ENCODE measurements at places on chromosomes 3 and 15.

- DNase-seq = no peak
Measured at GRCh38 chr15:50189633-50190032, 7.6 kb downstream of the SLC27A2 start.

DNA sequence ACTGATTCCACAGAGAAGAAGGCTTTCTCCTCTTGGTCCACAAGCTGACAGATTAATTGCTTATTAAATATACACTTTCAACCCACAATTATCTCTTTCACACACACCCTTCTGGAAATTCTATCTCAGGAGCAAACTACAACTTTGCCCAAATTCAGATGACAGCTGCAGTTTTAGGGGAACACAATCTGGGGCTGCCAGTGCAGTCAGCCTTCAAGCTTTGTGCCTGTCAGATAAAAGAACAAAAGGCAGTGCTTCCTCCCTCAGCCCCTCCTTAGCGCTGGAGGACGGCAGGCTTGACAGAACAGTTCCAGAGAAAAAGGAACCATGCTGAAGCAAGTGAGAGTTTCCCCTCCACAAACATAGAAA, 99.6 kb downstream of the TMCC1 start:
- no peak for DNase-seq

DNA sequence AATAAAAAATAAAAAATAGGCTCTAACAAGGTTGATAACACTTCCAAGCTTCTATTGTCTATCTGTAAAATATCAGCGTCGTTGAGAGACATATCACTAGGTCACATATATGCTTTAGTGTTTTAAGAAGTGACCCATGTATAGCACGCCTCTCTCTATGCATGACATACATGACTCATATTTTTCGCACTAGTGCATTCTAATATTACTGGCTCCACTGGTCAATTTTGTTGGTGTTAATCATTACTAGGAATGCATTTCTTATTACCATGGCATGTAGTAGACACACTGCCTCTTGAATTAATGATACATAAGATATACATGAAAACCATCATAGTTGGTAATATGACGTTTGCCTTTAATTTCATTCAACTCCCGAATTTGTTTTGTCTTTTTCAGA, 203.1 kb downstream of the CHL1 start:
- DNase-seq = no peak

GRCh38 chr3:61733876-61734275, 172.5 kb downstream of the PTPRG start:
- no peak for DNase-seq

DNA sequence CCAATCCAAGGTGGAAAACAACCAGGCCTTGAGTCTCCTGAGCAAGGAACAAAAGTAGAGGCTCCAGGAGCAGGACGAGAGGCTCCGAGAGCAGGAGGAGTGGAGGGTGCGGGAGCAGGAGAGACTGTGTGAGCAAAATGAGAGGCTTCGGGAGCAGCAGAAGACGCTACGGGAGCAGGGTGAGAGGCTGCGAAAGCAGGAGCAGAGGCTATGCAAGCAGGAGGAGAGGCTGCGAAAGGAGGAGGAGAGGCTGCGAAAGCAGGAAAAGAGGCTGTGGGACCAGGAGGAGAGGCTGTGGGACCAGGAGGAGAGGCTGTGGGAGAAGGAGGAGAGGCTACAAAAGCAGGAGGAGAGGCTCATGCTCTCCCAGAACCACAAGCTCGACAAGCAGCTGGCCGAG, 60.3 kb upstream of the UBE2Q2 start:
- DNase-seq = no peak

DNA sequence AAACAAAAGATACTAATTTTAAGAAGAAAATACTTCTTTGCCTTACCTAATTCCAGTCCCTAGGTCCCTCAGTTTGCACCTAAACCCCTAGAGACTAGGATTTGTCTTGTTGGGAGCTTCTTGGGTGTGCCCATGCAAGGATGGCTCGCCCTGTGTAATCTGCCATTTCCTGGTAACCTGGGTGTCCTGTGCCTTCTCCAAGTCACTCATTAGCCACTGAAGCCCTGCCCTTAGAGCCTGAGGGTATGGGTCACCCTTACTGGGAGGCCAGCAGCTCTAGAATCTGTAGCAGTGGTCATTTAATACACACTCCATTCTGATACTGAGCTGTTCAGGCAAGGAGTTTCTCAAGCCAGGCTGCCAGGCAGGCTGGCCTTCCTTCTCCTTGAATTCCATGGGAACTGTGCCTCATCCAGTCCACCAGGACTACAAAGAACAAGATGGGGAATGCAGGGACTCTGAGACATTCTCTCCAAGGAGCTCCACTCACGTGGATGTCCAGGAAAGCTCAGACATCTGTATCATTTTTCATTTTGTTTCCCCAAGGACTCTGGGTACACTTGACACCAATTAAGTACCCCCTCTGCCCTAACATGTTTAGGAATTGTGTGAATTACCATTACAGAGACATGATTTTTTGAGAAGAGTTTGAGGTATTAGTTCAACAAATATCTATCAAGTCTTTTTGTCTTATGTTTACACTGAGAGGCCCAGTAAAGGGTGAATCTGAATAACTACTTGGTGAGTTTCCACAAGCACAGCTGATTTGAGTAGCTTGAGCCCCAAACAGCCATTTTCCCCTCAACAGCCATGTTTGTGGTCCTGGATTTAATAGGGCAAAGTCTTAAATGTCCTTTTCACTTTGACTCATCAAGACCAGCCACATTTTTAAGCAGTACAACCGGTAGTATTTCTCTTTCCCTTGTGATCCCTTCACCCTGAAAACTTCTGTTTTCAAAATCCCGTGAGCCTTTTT, 52.6 kb downstream of the ARNT2 start:
- DNase-seq = no peak

DNA sequence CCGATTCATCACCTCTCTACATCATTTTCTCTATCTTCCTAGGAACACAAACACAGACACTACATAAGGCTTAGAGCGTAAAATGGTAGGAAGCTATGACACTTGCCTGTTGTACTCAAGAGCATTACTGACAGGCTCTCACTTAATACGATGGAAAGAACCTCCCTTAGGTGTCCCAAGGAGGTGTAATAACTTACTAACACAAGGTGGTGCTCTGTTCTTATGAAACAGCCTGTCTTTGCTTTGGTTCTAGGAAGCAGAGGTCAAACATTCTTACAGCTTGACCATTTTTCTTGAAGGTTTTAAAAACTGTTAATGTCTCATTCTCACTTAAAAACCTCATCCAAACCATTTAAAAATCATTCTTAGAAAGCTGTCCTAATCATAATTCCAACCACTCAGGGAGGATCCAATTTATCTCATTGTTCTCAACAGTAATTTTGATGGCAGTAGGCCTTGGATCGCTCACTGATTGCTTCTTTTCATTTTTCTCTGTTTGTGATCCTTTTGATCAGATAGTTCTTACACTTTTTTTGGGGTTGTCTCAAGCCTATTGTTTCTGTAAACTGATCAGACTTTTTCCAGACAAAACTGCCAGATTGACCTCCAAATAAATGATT, 317.8 kb upstream of the AGTR1 start:
- DNase-seq = no peak

GRCh38 chr15:59825901-59826300, 136.8 kb upstream of the BNIP2 start:
- DNase-seq = no peak

- DNase-seq = no peak
Measured at GRCh38 chr3:25235031-25235430, 193.0 kb upstream of the RARB start.

DNA sequence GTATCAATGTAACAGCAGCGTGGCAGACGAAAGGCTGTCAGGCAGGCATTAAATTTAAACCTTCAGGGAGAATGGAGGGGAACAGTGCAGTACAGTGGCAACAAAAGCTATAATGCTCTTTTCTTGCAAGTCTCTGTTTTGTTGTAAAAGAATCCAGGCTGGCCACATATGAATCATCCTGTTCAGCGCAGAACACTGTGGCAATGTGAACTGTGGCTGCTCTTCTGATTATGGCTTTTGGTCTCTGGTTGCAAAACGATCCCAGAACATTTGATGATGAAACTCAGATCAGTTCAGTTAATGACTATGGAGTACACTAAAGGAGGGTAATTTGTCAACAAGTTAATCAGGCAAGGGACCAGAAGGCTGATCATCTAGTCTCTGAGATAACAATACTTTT, 219.7 kb upstream of the SGO1 start:
- no peak for DNase-seq

DNA sequence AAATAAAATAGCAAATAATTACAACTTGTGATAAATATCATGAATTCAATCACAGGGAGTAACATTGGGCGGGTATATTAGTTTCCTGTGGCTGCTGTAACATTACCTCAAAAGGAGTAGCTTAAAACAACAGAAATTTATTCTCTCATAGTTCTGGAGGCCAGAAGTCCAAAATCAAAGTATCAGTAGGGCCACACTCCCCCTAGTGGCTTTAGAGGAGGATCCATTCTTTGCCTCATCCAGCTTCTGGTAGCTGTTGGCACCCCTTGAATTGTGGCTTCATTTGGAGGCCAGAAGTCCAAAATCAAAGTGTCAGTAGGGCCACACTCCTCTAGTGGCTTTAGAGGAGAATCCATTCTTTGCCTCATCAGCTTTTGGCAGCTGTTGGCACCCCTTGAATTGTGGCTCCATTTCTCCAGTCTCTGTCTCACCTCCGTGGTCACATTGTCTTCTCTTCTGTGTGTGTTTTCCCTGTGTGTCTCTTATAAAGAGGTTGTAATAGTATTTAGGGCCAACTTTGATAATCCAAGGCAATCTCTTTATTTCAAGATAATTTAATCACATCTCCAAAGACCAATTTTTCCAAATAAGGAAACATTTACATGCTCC, 3.1 kb upstream of the CFAP20DC start:
- DNase-seq = no peak

- DNase-seq = no peak
Measured at GRCh38 chr3:65706776-65707568, 331.7 kb downstream of the MAGI1 start.

DNA sequence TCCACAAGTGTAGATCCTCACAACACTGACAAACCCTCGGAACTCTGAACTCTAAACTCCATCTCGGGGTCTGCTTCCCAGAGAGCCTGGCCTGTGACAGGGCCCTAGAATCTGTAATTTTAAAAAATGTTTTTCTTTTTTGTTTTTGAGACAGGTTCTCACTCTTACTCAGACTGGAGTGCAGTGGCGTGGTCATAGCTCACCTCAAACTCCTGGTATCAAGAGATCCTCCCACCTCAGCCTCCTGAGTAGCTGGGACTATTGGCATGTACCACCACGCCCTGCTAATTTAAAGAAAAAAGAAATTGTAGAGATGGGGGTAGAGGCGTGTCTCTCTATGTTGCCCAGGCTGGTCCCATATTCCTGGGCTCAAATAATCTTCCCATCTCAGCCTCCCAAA, 26.2 kb downstream of the CRABP1 start:
- DNase-seq = no peak

DNA sequence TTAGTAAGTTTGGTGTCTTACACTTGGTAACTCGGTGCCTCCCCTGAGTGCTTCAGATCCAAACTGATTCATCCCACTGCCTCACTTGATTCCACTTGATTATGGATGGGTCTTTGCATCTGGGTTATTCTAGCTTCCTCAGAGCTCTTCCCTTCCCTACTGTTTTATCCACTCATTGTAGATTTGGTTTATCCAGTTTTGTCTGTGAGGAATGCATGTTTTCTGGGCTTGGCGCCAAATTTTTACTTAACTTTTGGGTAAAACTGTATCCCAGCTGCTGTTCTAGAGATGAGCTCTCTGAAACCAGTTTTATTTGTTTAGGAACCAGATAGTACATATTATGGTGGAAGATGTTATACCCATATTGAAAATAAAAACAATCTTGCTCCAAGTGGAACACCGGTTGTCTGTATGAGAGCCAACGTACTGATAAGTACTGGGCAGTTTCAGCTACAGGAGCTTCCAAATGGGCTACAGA, 20.9 kb downstream of the RAD54L2 start:
- DNase-seq = no peak

- no peak for DNase-seq
Measured at GRCh38 chr3:125119752-125120378, 64.1 kb upstream of the HEG1 start.

GRCh38 chr3:37115446-37115845, 58.9 kb downstream of the LRRFIP2 start:
- no peak for DNase-seq

GRCh38 chr15:47553947-47554346, 163.4 kb upstream of the SEMA6D start:
- DNase-seq = no peak
